IMR-90 (cell line): ENCODE measurements at places on chromosomes 4 and X. TPM values are rescaled to one million over a fixed set of nuclear protein-coding genes. Genes with fewer than 3 reads are reported as not detected.
A peak's percentile ranks its signal among the peaks of the same experiment; 100 is the strongest.

SSX3 gene
- not detected in 2 replicates for polyA plus RNA-seq

KCNE5 gene
- polyA plus RNA-seq, result 0.15 and 0.17 TPM in 2 replicates

SH3RF1 gene
- 22.0 and 23.1 TPM in 2 replicates for polyA plus RNA-seq

ZFP42 gene
- polyA plus RNA-seq, result not detected in 2 replicates

DNA sequence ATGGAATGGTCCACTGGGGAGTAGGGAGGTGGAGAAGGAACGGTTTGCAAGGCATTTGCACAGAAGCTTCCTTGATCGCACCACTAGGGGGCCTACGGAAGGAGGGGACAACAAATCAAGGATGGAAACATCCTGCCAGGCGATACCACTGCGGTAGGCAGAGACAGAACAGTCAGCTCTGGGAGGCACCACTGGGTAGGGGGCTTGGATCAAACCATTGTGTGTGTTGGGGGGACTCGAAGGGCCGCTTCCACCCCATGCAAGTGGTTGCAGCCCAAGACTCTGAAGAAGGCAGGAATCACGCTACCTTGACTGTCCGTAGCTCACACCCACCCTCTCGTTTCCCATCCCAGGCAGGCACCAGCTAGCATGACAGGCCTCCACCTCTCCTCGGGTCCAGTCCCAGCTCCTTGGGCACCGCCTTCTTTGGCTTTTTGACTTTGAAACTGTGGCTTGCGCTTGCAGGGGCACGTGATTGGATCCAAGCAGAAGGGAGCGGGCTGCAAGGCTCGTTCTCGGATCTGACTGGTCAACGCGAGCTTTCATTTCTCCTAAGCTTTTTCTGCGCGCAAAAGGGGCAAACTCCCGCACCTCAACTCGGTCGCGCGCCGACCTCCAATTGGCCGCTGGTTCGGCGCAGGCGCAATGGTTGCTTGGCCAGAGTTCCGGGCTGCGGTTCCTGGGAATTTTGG is 28.4 kb downstream of the GAGE1 start:
- DNase-seq, result no peak

DNA sequence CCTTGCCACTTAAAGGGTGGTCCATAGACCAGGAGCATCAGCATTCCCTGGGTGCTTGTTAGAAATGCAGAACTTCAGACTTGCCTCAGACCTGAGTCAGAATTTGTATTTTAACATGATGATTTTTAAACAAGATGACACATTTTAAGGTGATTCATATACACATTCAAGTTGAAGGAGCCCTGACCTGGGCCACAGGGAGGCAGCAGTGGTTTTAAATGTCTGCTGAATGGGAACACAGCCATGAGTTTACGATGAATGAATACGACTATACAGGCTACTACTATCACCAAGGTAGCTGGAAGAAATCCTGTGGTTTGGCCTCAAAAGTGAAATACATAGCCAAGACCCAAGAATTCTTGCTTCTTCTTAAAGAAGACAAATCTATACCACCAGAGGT is 2.9 kb downstream of the HDAC8 start:
- DNase-seq, result peak; percentile 86

- no peak for DNase-seq
These were observed 223.0 kb downstream of the PAPSS1 start for GRCh38 chr4:107497054-107497453.

- DNase-seq, result no peak
These were observed 292.1 kb downstream of the PRDM5 start for GRCh38 chr4:120630427-120630826.

GRCh38 chrX:153477364-153477857 is 7.0 kb upstream of the HAUS7 start:
- DNase-seq, result no peak

- no peak for DNase-seq
These were observed 1.9 kb upstream of the MAGEB3 start for GRCh38 chrX:30228526-30228925.
